ENCODE measurements at places on chromosomes 11 and 22.
A peak's percentile ranks its signal among the peaks of the same experiment; 100 is the strongest.

- DNase-seq = no peak
Measured at GRCh38 chr11:134742224-134742612, 330.2 kb upstream of the B3GAT1 start.

DNA sequence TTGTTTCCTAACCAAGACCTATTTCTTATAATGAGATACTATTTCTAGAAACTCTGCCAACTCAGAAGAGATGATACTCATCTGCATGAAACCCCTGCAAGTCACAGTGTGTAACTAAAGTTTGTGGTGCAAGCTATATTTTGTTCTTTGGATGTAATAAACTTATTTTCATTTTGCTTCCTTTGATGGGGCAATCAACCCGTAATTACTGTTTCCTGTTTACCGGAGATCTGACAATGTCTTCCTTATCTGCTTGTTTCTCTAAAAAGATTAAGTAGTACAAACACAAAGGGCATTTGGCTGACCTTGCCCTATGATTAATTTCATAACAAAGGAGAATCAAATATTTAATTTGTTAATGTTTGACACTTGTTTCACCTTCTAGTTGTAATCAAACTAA is 846.6 kb upstream of the ANO3 start:
- DNase-seq = no peak

DNA sequence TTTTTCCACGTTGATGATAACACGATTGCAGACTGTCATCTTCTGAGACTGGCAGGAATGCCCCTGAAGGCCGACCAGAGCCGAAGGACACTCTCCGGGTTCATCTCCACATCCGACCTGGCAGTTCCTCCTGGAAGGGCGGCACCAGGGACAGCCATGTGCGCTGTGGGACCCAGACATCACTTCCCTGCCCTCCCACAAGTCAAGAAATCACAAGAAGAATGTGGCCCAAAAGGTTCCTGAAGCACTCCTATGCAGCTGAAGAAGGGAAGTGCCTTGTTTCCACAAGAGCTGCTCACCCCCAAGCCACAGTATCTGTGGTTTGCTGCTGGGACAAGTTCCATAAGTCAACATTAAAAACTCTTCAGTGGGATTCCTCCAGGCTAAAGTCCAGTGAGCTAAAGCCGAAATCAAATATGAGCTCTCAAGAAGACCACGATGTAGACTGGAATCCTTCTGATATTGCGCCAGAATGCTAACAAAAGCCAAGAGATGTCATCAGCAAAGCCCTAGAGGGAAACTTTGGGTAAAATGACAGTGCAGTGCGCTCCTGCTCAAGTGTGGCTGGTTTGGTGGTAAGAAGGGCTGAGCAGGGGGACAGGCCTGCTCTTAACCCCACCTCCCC is 21.2 kb downstream of the PACSIN2 start:
- DNase-seq = no peak

GRCh38 chr11:64076758-64077157 is 41.0 kb downstream of the FLRT1 start:
- DNase-seq = no peak

GRCh38 chr11:3225826-3226750 is 6.1 kb downstream of the MRGPRE start:
- DNase-seq = no peak

GRCh38 chr11:35610631-35611030 is 7.6 kb upstream of the FJX1 start:
- no peak for DNase-seq

DNA sequence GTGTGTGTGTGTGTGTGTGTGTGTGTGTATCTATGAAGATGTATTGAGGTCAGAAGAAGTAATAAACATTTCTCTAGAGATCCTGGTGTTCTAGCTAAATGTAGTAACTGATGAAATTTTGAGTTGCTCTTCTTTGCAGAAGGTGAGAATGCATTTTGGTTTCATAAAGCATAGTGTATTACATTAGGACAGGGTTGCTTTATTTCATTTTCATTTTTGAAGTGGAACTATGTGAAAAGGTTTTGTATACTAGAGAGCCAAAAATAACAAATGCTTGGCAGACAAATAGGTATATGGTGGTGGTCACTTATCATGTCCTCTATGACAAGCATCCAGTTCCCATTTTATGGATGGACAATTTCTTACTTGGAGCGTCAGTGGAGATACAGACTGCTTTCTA is 99.0 kb downstream of the CASP12 start:
- no peak for DNase-seq

- no peak for DNase-seq
Measured at GRCh38 chr11:69650832-69651344, 9.9 kb downstream of the CCND1 start.

- DNase-seq = no peak
Measured at GRCh38 chr11:36394056-36394455, 98.0 kb downstream of the PRR5L start.

GRCh38 chr11:132357811-132358572 is 987.6 kb downstream of the NTM start:
- DNase-seq = no peak

DNA sequence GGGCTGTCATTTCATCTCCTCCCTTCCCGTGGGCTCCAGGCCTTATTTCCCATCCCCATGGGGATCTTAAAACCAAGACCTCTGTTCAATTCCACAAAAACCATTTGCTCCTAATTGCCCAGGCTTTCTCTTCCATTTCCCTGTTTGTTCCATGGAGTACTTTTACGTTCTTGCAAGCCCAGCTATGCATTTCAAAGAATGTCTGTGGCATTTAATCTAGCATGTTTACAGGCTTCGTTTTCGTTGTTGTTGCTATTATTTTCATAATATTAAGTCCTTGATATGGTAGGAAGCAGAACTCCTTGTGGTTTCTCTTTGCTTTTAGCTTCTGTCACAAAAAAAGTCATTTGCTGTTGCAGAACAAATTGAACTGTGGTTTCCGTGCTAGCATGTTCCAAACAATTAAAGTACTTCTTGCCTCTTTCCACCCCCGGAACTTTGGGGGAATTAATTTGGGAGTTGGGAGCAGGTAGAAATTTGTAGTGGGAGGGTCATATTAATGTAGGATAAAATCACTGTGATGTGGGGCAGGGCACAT is 68.1 kb upstream of the SLC22A12 start:
- no peak for DNase-seq

DNA sequence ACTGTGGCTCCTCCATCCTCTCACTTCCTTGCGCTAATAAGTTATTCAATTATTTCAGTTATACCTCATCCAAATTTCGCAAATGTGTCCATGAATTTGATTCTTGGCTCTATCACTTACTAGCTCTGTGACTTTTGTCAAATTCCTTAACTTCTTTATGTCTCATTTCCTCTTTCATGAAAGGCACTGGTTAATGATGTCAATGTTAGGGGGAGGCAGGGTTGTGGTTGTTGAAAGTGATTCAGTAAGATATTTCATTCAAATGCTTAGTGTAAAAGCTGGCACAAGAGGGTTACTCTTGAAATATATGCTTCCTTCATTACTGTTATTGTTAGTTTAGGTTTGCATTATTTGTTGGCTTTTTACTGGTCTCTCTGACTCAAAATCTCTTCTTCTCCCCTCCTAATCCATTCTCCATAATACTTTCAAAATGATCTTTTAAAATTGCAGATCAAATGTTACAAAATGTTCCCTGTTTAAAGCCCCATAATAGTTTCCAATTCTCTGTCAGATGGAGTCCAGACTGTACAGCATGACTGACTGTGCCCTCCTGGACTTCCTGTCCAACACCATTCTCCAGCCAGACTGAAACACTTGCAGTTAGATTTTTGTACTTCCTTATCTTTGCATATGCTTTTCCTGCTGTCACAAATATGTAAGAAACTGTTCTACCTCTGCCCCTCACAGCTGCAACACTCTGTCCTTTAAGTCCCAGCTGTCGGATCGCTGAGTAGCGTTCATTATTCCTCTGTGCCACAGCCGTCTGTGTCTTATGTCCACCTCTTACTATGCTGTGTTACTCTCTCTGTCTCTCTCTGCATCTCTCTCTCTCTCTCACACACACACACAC is 510.6 kb upstream of the RAG2 start:
- peak; percentile 10 for DNase-seq

- no peak for DNase-seq
Measured at GRCh38 chr22:28950617-28951411, 67.4 kb downstream of the ZNRF3 start.

GRCh38 chr11:28296426-28296825 is 188.2 kb downstream of the METTL15 start:
- no peak for DNase-seq

All from right kidney (tissue), 9 donors.